ENCODE measurements at places on chromosomes 4 and X.
A peak's percentile ranks its signal among the peaks of the same experiment; 100 is the strongest.

DNA sequence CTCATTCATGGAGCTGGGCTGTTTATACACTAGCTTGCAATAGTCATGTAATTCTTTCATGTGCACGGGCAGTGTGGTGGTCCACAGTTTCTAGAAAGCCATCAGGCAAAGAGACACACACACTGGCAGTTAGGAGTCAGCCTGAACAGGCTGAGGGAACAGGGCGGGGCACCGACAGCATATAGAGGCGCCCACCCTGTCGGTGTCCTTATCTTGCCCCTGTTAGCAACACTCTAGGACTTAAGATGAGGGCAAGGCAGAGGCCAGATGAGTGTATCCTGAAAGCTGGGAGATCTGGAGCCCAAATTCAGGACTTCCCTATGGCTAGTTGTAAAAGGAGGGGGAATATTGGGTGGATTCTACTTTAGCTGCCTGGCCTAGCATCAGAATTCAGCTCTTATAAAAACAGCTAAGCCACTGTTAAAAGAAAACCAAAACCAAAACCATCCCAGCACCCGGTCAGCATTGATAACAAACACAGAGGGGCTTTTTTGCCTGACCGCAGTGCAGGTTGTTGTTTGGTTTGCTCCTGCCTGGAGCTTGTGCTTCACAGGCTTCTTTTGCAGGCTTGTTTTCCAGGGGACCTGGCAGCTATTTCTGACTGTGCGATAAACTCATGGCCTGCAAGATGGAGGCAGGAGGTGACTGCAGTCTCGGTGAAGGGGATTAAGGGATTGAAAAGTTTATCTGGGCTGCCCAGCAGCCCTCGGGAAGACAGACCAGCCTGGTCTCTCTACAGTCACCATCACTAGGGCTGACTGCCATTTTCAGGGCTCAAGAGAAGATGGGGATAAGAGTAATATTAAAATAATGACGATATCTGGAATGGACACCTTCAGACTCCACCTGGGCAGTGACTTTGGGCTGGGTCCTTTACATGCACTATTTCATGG, 638.9 kb downstream of the MID1IP1 start:
- peak; percentile 37 for DNase-seq

GRCh38 chr4:122914292-122914904, 8.0 kb downstream of the NUDT6 start:
- peak; percentile 69 for DNase-seq

DNA sequence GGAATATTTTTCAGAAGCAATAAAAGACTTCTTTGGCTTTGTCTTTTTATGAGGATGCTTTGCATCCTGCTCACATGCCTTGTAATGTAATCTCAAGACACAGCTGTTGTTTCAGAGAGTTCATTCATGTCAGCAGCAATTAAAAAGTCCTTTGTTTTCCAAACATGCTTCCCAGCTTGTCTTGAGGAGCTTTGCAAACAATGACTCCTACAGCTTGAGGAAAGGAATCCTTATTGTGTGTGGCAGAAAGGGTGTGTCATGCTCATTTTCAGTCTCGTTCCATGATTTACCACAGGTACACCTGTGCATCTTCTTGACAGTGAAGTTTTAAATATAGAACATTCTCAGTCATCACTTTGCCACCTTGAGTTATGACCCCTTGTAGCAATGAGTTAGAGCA, 139.2 kb upstream of the AADAT start:
- no peak for DNase-seq

- no peak for DNase-seq
Observed at GRCh38 chr4:114108869-114109268, 129.4 kb upstream of the ARSJ start.

- no peak for DNase-seq
Observed at GRCh38 chr4:105206214-105206613, 59.5 kb downstream of the TET2 start.

GRCh38 chr4:38902221-38902620, 34.6 kb downstream of the FAM114A1 start:
- DNase-seq: no peak

- no peak for DNase-seq
Observed at GRCh38 chrX:118714521-118714920, 12.9 kb upstream of the IL13RA1 start.

GRCh38 chr4:121192480-121192879, 28.4 kb upstream of the TNIP3 start:
- DNase-seq: peak; percentile 76

- DNase-seq: no peak
Observed at GRCh38 chr4:166014411-166014810, 141.4 kb downstream of the TLL1 start.

DNA sequence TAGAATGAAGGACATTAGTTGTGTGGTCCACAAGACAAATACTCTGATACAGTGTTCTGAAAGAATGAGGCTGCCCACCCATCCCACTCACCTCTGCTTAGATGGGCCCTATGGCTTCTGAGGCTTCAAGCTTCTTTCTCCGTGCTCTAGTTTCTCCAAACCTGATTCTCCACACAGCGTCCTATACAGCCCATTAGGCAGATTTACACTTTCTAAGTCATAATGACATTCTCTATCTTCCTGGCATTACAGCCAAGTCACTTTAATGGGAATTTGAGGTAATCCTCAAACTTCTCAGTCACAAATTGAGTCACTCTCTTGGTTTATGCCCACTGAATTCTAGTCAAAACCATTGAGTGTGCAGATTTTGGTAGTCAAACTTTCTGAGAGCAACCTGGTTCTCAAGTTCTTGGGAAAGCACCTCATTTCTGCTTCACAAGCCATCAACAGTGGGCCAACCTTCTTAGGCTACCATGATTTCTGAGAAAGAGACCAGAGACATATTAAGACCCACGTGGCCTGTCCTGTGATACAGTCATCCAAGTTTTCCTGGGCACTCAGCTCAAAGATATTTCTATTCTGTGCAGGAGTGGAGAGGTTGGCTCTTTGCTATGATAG, 6.2 kb upstream of the SETD7 start:
- no peak for DNase-seq

DNA sequence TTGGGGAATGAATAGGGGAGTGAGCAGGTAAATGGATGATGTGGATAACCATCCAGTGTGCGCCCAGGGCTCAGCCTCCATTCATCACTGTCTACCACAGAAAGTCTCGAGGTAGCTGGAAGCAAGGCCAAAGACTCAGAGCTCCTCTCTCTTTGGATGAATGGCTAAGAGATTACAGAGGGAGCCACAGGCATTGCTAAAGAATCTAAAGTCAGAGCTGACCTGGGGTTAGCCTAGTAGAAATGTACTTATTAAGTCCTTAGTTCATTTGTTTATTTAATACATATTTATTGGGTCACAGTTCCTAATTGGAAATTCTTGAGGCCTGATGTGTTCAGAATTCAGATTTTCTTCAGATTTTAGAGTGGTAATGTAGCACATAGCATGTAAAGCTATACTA, 88.7 kb upstream of the HPF1 start:
- DNase-seq: no peak

DNA sequence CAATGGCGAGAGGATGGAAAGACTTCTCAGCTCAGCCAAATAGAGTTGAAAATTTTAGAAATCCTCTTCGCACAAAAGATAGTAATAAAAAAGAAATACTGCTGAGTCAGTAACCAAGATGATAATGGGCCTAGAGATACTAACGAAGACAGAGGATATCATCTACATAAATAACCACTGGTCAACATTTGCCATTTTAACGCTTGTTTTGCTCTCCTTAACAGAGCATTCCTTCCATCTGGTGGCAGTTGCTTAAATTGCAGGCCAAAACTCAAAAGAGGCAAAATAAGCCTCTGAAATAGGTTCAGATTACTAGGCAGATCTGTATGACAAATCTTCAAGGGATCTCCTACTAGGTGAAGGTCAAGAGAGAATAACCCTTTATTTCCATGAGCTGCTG, 51.7 kb upstream of the MCF2 start:
- DNase-seq: no peak

DNA sequence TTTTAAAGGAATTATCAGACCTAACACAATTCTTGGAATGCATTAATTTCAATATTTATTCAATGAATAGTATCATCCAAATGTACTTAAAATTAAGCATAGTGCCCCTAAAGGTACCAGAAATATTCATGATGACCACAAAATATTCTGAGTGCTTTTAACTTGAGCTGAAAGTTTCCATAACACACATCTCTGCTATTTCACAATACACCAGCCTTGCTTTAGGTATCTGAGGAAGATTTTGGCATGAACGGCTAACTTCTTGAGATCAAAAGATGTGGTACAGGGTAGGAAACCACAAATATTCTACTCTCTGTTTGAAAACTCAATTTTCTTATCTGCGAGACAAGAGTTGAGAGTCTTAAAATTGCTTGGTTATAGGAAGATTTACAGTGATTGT, 538.3 kb upstream of the PCDH7 start:
- DNase-seq: no peak

DNA sequence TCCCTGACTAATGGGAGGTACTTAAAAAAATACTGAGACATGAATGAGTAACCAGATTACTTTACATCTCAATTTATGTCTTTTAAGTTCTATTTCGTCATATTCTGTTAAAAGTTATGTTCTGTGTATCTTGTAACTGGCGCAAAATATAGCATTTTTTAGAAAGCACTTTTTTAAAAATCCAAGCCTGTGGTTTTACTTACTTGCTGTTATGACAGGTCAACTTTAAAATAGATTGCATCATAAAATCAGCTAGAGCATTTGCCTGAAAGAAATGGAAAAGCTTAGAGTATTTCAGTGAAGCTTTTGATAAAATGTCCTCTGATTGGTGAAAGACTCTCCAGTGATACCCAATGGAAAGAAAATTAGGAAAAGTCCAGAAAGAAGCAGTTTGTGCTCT, 1892.3 kb upstream of the TENM3 start:
- no peak for DNase-seq

All from CD4-positive, alpha-beta T cell treated with Interleukin-4 for 4 hours (primary cell).